ENCODE measurements at places on chromosomes 11 and 22.

- no peak for DNase-seq
These were observed 101.4 kb upstream of the OR9G4 start for GRCh38 chr11:56849852-56850251.

DNA sequence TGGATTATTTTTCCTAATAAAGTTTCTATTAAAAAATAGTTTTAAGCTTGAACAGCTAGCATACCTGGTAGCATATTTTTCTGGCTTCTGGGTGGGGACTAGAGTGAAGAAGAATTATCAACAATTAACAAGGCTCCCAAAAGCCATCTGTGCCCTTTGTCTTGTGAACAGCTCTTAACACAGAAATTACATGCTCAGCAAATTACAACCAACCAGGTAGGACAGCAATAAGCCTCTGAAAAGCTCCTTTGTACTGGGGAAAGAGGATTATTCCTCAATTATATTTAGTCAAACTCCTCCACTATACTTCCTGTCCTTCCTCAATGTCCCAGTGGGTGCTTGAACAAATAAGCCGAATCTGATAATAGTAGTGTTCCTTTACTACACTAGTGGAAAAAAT lies 162.8 kb downstream of the RAB38 start:
- no peak for DNase-seq

- DNase-seq, result peak; percentile 52
These were observed 539 bp downstream of the EIF4ENIF1 start for GRCh38 chr22:31488988-31489617.

GRCh38 chr22:30572840-30573593 lies 1.4 kb downstream of the GAL3ST1 start:
- no peak for DNase-seq

GRCh38 chr11:55701429-55701828 lies 39.4 kb downstream of the OR4C6 start:
- no peak for DNase-seq

- no peak for DNase-seq
These were observed 1.4 kb upstream of the CPT1A start for GRCh38 chr11:68843052-68843561.

DNA sequence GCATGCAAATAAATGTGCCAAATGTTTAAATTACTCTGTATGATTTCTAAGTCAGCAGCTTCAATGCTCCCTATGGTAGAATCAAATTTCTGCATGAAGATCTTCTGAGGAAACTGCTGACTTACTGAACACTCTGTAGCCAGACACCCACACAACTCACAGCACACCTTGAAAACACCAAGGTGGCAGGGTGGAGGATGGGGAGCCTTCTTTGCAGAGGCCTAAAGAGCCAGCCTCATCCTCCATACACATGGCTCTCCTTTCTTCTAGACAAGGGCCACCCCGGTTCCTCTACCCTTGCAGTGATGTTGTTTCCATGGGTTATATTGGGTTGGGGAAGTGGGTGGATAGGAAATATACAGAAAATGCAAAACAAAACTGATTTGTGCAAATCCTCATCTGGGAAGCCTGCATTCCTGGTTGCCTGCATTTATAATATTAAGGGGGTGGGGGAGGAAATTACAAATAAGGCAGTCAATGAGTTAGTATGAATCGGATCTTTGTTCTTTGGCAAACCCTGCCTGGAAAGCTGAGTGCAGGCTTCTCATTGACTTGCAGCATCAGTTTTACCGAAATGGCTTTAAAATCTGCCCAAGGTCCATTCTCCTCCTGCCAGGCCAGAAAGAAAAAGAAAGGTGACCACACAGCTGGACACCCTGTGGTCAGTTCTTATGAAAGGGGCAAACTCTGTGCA lies 15.8 kb upstream of the ETS1 start:
- DNase-seq, result no peak

- no peak for DNase-seq
These were observed 625.4 kb downstream of the BRD1 start for GRCh38 chr22:49202226-49202625.

- no peak for DNase-seq
These were observed 285.0 kb downstream of the TTC28 start for GRCh38 chr22:28394513-28395110.

DNA sequence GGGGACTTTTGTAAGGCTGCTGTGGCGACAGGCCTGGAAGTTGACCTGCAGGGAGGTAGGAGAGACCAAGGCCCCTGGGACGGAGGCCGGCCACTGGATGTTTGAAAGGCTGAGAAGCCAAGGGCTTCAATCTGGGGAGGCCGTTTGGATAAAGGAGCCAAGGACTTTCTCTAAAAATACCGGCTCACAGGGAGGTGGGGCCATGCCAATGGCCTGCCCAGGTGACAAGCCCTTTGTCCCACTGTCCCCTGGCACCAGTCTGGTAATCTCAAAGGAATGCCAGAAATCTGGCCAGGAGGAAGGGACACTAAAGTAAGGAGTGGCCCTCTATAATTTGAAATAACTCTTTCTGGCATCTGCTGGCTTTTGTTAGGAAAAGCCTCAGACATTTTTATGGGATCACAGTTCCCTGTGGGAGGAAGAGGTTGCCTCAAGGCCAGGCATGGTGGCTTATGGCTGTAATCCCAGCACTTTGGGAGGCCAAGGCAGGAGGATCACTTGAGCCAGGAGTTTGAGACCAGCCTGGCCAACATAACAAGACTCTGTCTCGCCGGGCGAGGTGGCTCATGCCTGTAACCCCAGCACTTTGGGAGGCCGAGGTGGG lies 1.9 kb upstream of the CHKA start:
- no peak for DNase-seq

DNA sequence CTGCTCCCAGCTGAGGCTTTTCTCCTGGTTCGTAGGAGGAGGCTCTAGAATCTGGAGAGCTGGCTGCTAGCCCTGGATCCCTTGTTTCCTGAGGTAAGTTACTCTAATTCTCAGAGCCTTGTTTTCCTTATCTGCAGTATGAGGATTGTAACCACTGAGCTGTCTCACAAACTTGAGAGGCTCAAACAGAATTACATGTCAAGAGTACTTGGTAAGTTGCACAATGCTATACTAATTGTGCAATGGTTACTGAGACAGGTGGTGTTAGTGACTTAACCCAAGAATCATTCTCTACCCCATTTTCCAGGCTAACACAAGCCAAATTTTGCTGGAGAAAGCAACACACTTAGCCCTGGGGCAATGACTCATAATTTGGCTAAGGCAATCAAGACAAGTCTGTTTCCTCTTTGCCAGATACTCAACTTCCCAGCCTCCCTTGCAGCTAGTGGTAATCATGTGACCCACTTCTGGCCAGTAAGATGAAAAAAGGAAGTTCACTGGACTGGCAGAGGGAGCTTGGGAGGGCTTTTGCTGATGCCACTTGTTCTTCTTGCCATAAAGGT lies 348.0 kb downstream of the TENM4 start:
- DNase-seq, result peak; percentile 5

- no peak for DNase-seq
These were observed 3.1 kb upstream of the IGF2 start for GRCh38 chr11:2142300-2142759.

GRCh38 chr11:69637941-69638871 lies 2.8 kb upstream of the CCND1 start:
- no peak for DNase-seq

- no peak for DNase-seq
These were observed 2.8 kb downstream of the ZNHIT2 start for GRCh38 chr11:65114538-65115171.

- DNase-seq, result no peak
These were observed 258.0 kb downstream of the FAT3 start for GRCh38 chr11:92482492-92483060.

- no peak for DNase-seq
These were observed 82.1 kb upstream of the GALNT18 start for GRCh38 chr11:11703885-11704284.

GRCh38 chr22:46974077-46974476 lies 211.6 kb downstream of the TBC1D22A start:
- no peak for DNase-seq

- DNase-seq, result no peak
These were observed 8.1 kb downstream of the IGSF9B start for GRCh38 chr11:133948711-133949110.

- DNase-seq, result no peak
These were observed 6.9 kb upstream of the NAA40 start for GRCh38 chr11:63931876-63932275.

DNA sequence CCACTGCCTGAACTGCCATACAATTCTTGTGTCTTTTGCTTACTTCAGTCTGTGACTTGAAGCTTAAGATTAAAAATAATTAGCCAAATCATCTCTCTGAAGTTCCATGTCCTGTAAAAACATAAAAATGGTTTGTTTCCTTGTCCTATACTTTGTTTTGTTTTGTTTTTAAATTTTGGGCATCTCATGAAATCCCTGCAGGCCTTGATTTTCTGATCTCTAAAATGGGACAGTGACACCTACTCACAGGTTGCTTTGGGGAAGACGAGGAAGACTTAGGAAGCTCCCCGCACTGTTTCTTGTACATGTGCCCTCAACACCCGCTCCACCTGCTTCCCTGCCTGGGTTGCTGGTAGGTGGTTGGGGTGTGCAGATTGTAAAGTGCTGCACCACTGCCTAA lies 38.9 kb downstream of the TSPAN18 start:
- DNase-seq, result no peak

DNA sequence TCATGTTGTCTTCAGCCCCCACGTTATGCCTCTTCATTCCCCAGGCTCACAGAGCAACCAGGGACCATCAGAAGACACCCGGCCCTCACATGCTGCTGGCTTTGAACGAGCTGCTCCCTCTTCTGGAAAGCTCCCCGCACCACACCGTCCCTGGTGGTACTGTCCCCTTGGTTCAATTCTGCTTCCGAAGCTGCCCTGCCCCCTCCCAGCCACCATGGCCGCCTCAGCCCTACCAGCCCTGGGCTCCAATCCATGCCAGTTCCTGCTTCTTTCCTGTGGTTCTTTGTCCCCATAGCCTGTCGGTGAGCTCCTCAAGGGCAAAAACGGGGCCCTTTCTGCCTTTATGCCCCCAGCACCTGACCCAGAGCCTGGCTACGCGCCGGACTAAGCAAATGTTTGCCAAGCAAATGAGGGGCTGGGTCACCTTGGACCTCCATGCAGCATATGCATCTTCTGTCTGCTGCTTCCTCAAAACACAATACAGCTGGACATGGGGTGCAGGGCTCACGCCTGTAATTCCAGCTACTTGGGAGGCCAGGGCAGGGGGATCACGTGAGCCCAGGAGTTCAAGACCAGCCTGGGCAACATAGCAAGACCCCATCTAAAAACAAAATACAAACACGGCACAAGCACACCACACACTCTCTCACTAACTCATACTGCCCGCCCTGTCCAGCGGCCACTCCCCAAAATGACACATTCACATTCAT lies 21.3 kb downstream of the TNKS1BP1 start:
- DNase-seq, result no peak

GRCh38 chr11:49213026-49213560 lies 4.7 kb upstream of the FOLH1 start:
- DNase-seq, result no peak

DNA sequence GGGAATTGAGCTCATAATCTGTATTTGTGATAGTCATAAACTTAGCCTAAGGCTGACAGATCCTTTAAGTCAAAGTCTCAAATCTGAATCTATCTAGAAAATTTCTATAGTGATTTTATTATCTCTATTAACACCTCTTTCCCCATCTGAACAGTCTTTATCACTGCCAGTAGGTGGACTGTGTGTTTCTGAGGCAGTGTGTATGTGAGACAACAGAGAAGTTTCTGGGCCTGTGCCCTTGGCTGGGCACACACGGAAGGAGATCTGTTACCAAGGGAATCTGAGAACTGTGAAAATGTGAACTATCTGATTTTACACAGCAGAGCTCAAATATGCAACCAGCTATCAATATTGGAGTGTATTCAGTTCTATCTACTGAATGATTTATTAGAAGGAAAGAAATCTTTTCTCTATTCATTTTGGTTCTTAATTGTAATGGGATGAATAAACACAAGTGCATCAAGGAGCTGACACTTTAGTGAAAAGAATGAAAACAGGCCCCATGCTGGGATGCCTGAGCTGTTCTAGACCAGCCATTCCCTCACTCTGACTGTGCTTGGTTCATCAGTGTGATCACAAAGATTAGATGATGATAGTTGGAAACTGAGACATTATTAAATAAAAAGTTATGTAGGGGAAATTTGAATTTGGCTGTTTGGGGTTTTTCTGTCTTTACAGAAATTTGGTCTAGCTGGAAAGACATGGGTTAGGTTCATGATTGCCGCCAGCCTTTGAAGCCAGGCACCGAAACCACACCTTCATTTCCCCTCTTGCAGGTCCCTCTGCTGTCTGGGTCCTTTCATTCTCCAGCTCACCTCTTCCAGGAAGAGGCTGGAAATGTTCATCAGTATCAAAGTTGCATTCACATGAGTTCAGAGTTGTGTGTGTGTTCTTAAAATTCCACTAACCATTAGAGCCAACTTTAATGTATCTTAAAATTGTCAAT lies 68.1 kb downstream of the LIF start:
- no peak for DNase-seq

DNA sequence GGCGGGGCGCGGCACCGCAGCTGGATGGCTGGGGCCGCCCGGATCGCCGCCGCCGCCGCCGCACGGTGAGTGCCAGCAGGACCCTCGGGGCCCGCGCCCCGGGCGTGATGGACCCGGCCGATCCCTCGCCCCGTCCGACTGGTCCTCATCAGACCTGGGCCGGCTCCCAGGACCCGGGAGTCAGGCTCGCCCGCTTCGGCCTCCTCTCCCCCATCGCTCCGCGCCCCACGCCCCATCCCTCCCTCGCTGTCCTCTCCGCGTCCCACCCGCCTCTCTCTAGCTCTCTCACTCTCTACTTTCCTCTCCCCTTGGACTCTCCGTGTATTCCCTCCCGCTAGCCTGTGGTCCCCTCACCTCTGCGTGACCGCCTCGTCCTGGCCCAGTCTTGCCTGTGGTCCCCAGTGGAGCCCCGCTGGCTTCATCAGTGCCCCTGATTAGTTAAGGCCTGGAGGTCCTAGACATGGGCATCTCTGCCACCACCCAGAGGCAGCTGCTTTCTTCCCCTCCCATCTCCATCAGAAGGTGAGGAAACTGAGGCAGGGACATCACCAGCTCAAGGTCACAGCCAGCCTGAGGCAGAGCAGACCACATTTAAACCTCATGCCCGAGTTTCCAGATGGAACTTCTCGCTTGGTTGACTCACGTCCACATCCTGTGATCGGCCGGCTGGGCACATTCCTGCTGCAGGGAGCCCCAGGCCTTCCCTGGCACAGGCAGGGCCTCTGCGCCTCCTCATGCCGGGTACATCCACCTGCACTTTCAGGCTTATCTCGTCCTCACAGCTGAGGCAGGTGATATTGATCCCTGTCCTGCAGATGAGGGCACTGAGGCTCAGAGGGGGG lies 429 bp downstream of the SLC39A13 start:
- no peak for DNase-seq
